ENCODE measurements at places on chromosomes 12 and 14.

DNA sequence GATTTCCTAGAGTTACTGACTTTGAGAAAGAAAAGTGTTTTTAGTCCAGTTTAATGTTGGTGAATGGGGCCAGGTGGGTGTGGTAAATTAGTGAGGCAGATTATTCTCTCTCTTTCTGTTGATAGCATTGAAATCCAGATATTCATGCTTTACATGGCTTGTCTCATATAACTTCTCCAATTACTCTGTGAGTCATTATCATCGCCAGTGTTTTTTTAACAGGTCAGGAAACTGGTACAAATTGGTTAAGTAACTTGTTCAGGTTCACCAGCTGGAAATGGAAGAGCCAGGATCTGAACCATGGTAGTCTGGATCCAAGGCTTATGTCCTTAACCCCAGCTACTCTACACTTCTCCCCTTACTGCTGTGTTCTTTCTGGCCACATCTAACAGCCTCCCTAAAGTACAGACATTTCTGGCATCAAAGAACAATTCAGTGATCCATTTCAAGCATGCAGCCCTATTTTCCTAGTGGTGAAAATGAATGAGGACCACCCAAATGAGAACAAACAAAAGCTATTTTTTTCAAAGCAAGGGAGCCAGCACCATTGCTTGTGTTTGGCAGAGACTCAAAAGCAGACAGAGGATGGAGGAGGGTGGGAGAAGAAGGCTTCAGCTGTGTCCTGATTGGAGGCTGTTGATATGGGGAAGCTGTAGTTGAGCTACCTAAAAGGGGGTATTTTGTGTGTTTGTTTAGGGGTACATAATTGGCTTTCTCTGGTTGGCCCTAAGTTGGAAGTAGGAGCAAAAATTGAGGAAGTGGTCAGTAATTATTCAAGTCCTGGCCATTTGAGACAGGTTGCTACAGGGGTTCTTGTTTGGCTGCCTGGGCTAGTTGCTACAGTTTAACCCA is 1.7 kb downstream of the IRAK3 start:
- no peak for DNase-seq

- no peak for DNase-seq
Observed at GRCh38 chr14:58133739-58134138, 18.3 kb downstream of the ARMH4 start.

GRCh38 chr14:31927348-31927832 is 149.7 kb upstream of the ARHGAP5 start:
- peak; percentile 62 for DNase-seq

DNA sequence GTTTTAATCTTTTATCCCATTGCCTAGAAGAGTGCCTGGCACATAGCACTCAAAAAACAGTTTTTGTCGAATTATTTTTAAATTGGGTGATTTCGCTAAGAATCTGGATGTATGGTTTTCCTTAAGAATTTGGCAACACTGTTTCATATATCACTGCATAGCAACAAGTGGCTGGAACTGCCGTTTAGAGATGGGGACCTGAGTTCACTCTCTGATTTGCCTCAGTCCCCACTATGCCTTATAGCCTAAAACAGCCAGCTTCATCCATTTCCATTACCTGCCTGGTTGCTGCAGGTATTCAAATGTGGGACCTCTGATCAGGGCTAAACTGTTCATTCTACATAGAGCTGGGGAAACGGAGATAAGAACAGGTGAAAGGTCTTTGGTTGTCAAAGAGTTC is 1.8 kb downstream of the HEBP1 start:
- DNase-seq, result no peak

- no peak for DNase-seq
Observed at GRCh38 chr14:20848316-20848954, 42.8 kb upstream of the RNASE3 start.

- DNase-seq, result no peak
Observed at GRCh38 chr14:105865904-105866840, 339.8 kb downstream of the TMEM121 start.

GRCh38 chr12:58369576-58369975 is 428.2 kb downstream of the ATP23 start:
- no peak for DNase-seq

DNA sequence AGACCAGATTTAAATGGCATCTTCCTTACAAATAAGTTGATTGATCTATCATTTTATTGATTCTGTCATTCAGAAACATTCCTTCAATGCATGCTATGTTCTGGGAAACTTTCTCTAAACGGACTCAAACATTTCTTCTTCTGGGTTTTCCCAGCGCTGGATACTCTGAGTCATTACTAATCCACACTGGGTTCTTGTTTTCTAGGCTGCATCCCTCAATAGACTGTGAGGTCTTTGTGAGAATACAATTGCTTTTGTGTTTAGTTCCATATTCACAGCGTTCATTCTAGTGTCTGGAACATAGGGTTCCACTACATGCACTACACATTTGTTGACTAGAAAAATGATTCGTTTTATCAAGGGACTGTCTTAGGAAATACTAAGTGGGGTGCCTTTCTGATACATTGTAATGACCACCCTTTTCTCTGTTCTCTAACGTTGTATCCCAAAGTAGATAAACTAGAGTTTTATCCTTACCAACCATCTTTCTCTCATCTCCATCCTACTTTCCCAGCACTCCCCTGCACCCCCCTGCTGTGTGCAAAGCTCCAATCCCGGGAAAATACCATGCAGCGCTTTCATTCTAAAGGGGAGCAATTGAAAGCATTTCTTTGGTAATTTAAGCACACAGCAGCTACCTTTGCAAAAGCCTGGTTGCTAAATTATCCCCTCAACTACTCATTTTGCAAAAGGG is 878.7 kb downstream of the DIO2 start:
- no peak for DNase-seq

- peak; percentile 46 for DNase-seq
Observed at GRCh38 chr14:25049568-25050268, at the start of gene STXBP6. Gene STXBP6, minus strand, starts transcription at chr14:25050147. Its CDS starts 75,329 bp downstream, at chr14:24974818.

- DNase-seq, result no peak
Observed at GRCh38 chr14:68671909-68672308, 121.0 kb downstream of the ZFP36L1 start.

DNA sequence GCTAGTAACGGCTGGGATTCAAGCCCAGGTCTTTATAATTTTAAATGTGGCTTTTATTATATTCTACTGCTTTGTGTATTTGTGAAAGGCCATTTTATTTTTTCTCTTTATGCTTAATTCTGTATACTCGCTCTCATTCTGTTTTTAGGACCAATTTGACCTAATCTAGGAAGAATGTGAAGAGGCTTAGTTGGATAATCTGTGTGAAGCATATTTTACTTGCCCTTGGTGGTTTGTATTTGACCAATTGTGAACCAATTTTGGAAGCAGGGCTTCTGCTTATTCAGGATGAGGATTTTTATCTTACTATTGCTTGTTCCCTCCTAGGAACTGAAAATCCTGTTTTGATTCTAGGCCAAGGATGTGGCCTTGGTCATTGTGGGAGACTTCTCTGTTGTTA is 113.1 kb downstream of the TTC6 start:
- no peak for DNase-seq

- peak; percentile 35 for DNase-seq
Observed at GRCh38 chr12:50933459-50934124, 18.8 kb upstream of the HIGD1C start.

DNA sequence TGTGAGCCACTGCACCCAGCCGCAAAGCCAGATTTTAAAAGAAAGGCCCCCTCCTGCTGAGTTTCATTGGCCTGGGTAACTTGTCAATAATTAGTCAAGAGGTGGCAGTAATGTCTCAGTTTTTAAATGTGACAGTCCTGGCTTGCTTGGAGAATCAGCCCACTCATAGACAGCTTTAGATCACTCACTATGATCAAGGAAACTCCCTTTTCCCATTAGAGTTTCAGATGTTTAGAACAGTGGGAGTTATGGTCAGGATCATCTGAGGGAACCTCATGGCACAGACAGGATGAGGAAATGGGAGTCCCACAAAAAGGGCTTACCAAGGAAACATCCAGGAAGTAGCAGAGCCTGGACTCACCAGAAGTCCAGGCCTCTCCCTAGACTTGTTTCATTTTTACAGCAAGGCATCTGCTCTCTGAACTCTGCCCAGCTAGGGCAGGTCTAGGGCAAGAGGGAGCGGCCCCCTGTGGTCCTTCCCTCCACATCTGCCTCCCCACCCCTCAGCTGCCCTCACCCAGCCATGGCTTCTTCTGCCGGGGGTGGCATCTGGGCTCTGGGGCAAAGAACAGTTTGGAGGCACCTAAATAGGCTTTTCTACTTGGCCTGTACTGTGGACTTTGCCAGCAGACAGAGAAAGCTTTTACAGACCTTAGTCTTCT is 11.2 kb downstream of the BCL2L14 start:
- DNase-seq, result peak; percentile 27

DNA sequence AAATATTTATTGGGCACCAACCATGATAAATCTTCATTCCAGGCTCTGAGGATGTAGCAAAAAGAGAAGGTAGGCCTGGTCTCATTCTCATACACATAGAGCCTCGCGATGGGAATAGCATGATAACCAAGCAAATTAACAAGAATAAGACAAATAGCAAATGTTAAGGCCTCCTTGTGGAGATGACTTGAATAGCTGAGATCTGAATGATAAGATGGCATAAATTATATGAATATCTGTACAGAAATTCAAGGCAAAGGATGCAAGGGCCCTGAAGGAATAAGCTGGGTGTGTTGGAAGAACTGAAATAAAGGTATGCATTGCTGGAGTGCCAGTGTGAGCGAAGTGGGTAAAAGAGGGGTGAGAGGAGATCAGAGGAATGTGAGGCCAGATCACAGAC is 114.8 kb downstream of the ALX1 start:
- no peak for DNase-seq

- no peak for DNase-seq
Observed at GRCh38 chr12:51098611-51099010, 15.2 kb upstream of the CSRNP2 start.

DNA sequence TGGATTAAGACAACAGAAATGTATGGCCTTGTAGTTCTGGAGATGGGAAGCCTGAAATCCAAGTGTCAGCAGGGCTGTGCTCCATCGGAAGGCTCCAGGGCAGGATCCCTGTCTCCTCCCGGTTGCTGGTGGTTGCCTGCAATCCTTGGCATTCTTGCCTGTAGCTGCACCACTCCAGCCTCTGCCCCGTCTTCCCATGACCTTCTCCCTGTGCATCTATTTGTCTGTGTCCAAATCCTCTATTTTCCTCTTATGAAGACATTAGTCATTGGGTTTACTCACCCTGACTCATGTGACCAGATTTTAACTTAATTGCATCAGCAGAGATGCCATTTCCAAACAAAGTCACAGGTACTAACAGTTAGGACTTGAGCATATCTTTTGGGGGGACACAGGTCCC is 15.1 kb downstream of the TUNAR start:
- no peak for DNase-seq

GRCh38 chr14:56895154-56895553 is 84.9 kb upstream of the OTX2 start:
- no peak for DNase-seq

DNA sequence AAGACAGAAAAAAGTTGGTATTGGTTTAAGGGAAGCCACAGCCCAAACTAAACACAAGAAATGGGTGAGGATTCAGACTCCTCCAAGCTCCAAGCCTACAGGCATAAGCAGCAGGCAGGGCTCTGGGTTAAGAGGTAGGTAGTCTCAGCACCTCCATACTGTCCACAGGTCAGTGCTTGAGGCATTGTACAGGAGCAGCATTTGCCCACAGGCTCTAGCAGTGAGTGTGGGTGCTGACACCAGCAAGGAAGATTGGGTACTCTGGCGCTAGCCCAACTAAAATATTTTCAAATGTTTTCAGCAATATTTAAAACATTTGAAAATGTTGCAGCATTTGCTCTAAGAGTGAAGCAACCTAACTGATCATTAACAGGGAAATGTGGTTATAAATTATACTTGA is 33.1 kb downstream of the FERMT2 start:
- DNase-seq, result no peak

GRCh38 chr14:102795060-102795925 is 18.0 kb downstream of the TRAF3 start:
- DNase-seq, result no peak

GRCh38 chr12:56723889-56724700 is 1.0 kb downstream of the NACA start:
- no peak for DNase-seq

GRCh38 chr12:55043542-55043941 is 23.8 kb downstream of the NEUROD4 start:
- no peak for DNase-seq

DNA sequence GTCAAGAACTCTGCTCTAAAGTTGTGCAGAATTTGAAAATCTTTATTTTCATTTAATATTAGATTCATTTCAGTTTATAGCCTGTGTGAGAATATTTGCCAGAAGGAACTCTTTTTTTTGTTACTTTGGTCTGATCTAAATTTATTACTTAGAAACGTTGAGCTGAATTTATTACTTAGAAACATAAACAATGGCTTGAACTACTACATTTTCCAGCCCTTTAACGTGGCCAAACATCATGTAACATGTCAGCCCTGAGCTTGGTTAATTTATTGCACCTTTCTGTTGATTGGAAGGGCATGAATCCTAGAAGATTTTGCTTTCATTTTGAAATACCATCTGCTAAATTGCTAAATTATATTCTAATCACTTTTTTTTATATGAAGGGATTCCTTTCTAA is 241.4 kb downstream of the TMEM117 start:
- no peak for DNase-seq

DNA sequence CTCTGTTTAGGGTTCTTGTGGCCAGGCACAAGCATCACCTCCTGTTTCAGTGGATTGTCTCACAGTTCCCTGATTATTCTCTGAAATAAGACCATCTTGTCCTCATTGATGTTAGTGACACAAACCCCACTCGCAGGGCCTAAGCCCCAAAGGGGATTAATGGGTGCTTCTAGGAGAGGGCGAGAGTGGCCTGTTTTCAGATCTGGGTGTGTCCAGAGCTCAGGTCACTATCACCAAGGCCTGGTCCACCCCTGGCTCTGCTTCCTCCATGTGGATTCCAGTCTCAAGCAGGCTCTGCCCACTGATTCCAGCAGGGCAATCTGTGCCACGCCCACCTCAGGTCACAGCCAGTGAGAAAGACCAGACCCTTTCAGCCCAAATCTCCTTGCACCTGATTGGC is 361.9 kb downstream of the ADGRD1 start:
- peak; percentile 43 for DNase-seq

GRCh38 chr12:92504594-92504981 is 198.2 kb upstream of the PLEKHG7 start:
- no peak for DNase-seq

- no peak for DNase-seq
Observed at GRCh38 chr12:94925729-94926128, 77.8 kb downstream of the NDUFA12 start.

DNA sequence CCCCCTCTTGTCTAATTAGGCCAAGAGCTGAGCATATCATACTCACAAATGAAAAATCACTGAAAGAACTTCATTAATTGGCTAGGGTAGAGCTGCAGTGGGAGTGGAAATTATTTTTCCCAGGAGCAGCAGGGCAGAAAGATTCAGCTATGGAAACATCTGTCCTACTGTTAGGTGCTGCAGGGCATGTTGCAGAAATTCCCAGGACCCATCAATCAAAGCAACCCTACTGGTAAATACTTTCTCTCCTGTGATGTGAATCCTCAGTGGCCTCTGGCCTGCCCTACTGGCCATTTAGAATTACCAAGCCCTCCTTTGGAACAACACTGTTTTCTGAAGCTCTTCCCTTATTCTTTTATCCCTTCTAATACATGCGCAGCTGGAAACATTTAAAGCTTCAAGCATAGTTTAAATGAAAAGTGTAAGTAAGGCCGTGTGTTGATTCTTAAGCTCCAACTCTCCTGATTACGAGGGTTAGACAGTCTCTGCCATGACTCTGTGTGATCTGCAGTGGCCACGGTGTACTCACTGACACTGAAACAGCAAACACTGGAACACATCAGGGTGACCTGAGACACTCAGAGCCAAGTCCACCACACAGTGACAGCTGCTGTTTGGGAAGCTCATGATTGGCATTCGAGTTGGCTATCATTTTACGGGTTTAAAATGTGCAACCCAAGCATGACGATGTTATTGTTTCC is 62.6 kb upstream of the TMCC3 start:
- DNase-seq, result no peak

Data from SK-N-DZ (cell line).